NCI-H1930 (cell line): ENCODE measurements at places on chromosomes 2 and 18.
A peak's percentile ranks its signal among the peaks of the same experiment; 100 is the strongest.

- no peak for DNase-seq
These were observed 267.4 kb upstream of the RAB6C start for GRCh38 chr2:129711816-129712675.

- no peak for DNase-seq
These were observed 135.2 kb upstream of the HAAO start for GRCh38 chr2:42927334-42928160.

GRCh38 chr2:179932786-179933185, 71.4 kb upstream of the ZNF385B start:
- no peak for DNase-seq

DNA sequence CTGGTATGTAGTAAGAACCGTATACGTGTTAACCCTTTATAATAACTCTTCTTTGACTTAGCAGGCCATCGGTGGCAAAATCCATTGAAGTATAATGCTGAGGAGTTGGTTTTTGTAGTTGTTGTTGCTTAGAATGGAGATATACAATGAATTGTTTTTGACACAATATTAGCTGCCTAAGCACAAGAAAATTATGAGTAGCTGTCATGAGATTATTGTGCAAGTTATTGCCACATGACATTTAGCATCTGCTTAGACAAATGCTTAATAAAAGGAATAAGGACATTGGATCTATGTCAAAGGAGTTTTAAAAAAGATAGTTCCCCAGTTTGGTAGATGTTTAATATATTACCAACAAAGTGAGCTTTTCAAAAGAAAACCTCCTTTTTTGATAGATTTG, 59.9 kb downstream of the ABCB11 start:
- DNase-seq, result no peak

DNA sequence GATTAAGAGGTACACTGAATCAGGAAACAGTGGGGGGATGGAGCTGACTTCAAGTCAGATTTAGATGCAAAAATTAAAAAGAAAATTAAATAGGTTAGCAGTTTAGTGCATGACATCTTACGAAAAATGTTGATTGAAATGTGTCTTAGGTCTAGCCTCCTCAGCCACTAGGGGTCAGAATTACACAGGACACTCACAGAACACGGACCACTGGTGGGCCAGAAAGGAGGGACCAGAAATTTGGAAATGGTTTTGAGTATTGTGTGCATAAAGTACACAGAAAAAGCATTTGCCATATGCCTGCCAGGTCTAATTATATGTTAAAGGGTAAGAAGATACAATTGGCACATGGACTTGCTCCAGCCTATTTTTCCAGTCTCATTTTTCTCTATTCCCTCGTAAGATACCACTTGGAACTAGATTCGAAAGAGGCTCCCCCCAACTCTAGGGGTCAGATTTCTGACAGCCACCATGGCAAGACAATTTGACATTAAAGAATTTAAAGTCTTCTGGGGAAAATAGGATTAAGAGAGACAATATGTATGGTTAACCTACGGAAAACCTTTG, 550.2 kb upstream of the SETBP1 start:
- peak; percentile 10 for DNase-seq

- DNase-seq, result no peak
These were observed 57.5 kb downstream of the DTNA start for GRCh38 chr18:34767601-34768027.

GRCh38 chr18:80147037-80147417, 38.0 kb downstream of the ADNP2 start:
- peak; percentile 26 for DNase-seq

DNA sequence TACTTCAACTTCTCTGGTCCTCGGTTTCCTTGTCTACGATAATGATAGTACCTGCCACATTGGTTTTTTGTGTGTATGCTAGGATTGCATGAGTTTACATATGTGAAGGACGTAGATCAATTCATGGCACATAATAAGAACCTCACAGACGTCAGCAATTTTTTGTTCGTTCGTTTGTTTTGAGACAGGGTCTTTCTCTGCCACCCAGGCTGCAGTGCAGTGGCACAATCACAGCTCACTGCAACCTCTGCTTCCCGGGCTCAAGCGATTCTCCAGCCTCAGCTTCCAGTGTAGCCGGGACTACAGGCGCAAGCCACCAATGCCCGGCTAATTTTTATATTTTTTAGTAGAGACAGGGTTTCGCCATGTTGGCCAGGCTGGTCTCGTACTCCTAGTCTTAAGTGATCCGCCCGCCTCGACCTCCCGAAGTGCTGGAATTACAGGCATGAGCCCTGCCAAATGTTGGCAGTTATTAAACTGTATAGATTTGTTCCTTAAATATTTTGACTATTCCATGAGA, 756 bp upstream of the SLC35F5 start:
- no peak for DNase-seq

GRCh38 chr2:199115169-199115568, 342.6 kb downstream of the SATB2 start:
- DNase-seq, result no peak

DNA sequence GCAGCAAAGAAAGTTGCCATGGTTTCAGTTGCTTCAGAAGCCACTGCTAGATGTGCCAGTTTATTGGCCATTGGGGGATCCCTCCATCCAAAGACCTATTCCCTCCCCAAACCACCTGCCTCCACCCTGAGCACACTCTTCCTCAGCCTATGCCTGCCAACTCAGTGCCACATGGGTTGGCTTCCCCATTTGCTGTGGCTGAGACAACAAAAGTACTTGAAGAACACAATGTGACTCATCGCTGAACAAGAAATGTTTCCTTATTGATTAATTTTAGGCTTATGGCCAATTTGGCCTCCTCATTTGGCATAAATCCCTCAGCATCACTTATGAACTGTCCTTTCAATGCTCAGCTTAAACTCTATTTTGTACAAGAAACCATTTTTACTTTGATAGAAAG, 215.9 kb downstream of the TMEM247 start:
- no peak for DNase-seq

DNA sequence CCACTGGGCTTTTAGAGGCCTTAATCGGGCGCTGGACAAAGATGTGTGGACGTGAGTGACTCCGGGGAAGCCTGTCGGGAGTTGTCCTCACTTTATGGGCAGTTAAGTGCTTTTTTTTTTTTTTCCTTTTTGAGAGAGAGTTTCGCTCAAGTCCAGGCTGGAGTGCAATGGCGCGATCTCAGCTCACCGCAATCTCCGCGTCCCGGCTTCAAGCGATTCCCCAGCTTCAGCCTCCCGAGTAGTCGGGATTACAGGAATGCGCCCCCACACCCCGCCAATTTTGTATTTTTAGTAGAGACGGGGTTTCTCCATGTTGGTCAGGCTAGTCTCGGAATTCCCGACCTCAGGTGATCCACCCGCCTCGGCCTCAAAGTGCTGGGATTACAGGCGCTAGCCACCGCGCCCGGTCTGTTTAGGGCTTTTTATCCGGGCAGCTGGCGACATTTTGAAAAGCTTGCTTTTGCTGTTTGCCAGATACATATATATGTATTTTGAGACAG, 1.5 kb downstream of the MSH6 start:
- DNase-seq, result no peak

- no peak for DNase-seq
These were observed 276.3 kb downstream of the TSN start for GRCh38 chr2:122031544-122032263.

- DNase-seq, result no peak
These were observed 105.9 kb downstream of the LBH start for GRCh38 chr2:30336978-30337841.

DNA sequence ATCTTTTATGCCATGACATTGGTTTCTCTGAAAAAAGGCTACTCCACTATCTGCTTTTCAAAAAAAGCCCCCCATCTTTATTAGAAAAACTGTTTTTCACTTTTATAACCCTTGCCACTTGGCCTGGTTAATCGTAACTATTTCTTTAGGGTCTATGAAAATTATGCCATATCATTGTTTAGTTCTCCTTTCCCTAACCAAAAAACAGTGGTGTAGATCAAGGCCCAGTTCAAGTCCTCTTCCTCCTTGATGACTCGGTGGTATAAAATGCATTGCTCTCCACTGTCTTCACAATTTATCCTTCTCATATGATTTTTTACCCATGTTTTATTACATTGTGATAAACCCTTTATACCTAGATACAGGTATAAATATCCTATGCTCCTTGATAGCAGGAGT, 205.5 kb downstream of the ZNF521 start:
- DNase-seq, result no peak

DNA sequence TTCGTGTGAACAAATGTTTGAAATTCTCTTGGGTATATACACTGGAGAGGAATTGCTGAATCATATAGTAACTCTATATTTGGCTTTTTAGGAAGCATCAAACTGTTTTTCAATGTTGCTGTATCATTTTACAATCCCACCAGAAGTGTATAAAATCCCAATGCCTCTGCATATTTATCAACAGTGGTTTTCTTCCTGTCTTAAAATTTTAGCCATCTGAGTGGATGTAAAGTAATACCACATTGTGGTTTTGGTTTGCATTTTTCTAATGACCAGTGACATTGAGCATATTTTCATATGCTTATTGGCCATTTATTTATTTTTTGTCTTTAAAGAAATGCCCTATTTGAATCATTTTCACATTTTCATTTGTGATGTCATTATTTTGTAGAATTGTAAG, 22.8 kb upstream of the LRP1B start:
- DNase-seq, result no peak

DNA sequence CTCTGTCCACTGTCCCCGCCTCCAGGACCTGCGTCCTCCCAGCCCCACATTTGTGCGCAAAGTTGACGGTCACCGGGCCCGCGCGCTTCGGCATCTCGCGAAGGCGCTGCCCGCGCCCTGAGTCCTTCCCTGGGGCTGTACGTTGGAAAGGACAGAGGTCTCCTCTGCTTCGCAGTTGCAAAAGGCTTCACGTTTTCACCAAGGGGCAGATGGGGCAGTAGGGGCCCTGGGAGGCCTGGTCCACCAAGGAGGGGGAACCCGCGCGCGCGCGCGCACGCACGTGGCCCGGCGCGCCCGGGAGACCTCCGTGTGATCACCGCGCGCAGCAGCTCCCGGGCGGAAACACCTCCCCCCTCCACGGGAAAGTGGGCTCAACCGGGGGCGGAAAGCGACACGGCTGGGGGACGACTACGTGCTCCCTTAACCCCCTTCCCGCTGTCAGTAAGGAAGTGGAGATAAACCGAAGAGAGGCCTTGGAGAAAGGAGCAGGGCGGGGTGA, 21.9 kb downstream of the TEX44 start:
- DNase-seq, result no peak

- DNase-seq, result no peak
These were observed 83.5 kb downstream of the EIPR1 start for GRCh38 chr2:3294069-3294468.

- no peak for DNase-seq
These were observed 1383.3 kb upstream of the CDH2 start for GRCh38 chr18:29560270-29560669.

DNA sequence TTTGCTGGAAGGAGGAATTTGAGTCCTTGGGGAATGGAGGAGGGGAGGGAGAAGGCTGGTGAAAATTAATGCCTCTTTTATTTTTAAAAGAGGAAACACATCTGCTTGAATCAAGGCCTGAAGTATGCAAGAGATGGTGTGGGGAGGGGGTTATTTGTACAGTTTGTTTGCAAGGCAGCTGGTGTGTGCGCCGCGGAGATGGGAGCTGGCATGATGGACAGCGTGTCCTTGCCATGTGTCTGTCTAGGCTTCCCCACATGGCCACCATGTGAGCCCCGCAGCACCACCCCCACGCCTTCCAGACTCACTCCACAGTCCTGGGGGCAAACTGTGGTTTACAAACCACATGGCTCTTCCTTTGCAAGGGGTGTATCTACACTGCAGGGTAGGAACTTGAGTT, 154.8 kb upstream of the APCDD1 start:
- no peak for DNase-seq

GRCh38 chr2:160482673-160483072, 10.9 kb downstream of the RBMS1 start:
- no peak for DNase-seq

DNA sequence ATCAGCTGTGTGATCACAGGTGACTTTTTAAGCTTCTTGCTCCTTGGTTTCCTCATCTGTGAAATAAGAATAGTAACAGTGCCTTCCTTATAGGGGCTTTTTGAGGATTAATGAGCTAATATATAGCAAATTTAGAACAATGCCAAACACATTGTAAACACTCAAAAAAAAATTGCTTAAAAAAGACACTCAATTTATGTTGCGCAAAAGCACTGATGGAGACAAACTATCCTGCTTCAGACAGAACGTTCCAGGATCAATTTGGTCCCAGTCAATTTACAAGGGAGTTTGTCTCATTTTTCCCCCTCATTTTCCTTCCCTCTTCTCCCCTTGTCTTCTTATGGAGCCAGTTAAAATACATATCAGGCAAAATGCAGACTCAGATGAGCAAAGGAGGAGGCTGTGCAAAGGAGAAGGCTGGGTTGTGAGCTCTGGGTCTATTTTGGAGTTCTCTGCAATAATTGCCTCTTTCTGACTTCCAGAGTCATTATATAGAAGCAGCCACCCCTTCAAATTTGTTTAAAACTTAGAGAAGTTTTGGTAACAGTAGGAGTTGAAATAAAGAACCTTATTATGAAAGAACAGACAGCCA, 83.7 kb downstream of the SOCS6 start:
- no peak for DNase-seq

- DNase-seq, result no peak
These were observed 555.7 kb downstream of the DSC3 start for GRCh38 chr18:30486856-30487255.

DNA sequence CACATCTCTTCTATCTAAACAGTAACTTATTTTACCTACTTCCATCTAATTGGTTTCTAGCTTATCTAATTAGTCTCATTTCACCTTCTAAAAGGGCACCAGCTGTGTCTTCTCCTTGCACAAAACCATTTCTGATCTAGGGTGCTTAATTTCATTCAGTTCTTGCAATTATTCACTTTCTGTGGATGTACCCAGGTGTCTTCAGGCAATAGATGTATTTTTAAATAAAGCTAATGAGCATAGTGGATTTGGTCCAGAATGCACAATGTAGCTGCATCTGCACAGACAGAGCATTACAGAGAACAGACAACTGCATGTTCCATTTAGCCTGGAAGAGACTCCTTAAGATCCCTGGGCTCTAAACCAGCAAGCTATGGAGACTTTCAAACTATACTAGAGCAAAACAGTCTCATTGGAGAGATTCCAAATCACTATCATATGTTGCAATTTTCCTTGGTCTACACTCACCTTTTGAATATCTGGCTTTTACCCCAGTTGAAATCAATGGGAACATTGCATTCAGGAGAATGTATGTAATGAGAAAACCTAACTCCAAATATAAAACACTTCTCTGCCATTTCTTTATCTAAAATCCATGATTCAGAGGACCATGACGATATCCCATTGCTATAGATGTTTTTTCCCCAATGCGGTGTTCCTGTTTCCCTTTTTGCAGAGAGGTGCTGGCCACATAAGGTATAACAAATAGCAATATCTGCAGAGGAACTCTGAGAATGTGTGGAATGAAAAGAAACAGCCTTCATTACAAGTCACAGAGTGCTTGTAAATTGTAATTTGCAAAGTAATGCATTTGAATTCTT, 3.5 kb upstream of the RFX8 start:
- DNase-seq, result no peak

GRCh38 chr2:176818076-176818475, 394.5 kb upstream of the HNRNPA3 start:
- DNase-seq, result no peak

GRCh38 chr18:63523660-63524059, 18.5 kb upstream of the SERPINB12 start:
- no peak for DNase-seq

GRCh38 chr2:132690664-132691303, 20.8 kb upstream of the LYPD1 start:
- DNase-seq, result no peak
